ENCODE measurements at places on chromosomes 4 and X.

- DNase-seq: no peak
These were observed 1634.3 kb upstream of the ADGRL3 start for GRCh38 chr4:59565836-59566235.

GRCh38 chr4:37455301-37456131, 211.0 kb downstream of the NWD2 start:
- no peak for DNase-seq

DNA sequence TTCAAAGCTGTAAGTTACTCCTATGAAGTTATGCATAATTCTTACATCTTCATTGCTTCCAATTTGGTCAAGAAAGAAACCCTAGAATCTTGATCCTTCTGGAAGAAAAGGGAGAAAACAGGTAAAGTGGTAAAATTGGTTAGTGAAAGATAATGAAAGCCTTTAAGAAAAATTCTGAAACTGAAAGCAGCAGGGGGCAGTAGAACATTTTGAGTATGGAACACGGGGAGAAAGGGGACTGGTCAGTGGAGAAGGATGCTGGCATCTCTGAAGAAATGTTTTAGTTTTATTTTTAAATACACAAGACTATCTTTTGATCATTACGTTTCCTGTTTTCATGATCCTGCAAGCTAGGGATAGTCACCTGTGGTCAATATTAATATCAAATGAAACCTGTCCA, 54.3 kb downstream of the SLIT2 start:
- DNase-seq: no peak

DNA sequence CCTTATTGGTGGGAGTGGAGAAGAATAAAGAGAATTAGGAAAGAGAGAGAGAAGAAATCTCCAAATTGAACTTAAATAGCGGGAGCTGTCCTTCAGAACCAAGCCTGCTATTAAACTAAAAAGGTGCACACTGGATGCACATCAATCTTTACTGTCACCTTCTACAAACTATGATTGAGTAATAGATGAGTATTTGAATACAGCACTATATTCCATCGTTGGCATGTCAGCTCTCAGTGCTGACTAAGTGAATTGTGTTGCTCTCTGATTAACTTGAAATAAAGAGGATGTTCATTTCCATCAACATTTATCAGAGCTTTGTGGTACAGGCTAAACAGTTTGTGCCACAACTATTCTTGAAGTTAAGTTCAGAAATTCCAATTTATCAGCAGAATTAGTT, 143.7 kb upstream of the PABPC4L start:
- DNase-seq: no peak

DNA sequence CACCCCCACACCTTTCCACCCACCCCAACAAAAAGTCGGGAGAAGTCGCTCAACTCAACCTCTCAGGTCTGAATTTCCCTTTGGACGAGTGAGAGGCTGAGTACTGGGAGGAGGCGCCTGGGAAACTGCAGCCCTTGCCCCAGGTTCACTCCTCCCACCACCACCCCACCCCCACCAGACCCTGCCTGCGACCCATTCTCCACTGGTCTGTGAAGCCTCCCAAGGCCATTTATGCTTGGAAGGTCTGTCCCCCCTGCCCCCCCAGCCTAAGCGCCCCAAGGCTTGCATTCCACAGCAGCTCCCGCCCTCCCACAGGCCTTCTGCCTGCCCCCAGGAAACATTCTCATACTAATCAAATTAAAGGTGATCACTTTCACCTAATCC, 27.2 kb downstream of the ELF4 start:
- no peak for DNase-seq

All from bone marrow (tissue), 2 donors.